ENCODE measurements at places on chromosomes 5 and 9.

DNA sequence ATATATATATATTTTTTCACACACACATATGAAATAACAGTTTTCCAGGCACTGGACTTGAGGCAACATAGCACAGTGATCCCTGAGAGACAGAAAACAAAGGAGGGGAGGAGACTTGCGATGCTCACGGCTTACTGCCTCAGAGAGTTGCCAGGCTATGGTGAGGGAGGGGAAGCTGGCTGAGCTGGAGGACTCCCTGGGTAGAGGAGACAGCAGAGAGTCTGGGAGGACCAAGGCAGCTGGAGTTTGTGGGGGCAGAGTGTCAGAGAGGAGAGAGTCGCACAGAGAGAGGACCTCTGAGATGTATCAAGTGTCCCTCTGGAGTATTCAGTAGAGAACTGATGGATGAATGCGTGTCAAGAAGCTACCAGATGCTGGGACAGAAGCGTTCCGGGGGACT, 23.1 kb upstream of the QSOX2 start:
- DNase-seq, result no peak

GRCh38 chr5:73005886-73006285, 50.0 kb downstream of the FCHO2 start:
- no peak for DNase-seq

GRCh38 chr5:139636207-139636792, 11.8 kb upstream of the CXXC5 start:
- DNase-seq, result no peak

DNA sequence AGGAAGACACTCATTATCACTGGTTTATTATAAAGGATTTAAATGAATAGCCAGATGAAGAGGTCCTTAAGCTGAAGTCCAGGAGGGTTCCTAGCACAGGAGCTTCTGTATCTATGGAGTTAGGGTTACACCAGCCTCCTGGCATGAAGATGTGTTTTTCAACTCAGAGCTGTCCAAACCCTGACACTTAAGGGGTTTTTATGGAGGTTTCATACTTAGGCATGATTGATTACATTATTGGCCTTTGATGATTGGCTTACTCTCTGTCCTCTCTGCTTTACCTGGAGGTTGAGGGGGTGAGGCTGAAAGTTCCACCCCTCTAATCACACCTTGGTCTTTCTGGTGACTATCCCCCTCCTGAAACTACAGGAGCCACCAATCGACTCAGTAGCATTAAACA, 84.9 kb upstream of the ZNF169 start:
- DNase-seq, result no peak

GRCh38 chr9:135229701-135230385, 142.4 kb downstream of the OLFM1 start:
- no peak for DNase-seq

GRCh38 chr9:70868661-70869652, 252.5 kb downstream of the TRPM3 start:
- no peak for DNase-seq

DNA sequence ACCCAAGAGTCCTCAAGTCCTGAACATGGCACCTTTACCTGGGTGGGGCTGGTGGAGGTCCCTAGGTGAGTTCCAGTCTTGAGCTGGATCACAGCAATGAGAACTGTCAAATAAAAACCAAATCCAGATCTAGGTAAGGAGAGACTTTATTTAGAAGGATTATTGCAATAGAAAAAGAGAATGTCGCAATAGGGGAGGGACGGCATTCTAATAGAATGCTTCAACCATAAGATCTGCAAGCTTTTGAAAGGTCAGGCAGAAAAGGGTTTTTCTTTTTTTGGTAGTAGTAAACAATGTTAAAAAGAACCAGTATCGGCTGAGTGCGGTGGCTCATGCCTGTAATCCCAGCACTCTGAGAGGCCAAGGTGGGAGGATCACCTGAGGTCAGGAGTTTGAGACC, 5.2 kb upstream of the GCNT1 start:
- no peak for DNase-seq

DNA sequence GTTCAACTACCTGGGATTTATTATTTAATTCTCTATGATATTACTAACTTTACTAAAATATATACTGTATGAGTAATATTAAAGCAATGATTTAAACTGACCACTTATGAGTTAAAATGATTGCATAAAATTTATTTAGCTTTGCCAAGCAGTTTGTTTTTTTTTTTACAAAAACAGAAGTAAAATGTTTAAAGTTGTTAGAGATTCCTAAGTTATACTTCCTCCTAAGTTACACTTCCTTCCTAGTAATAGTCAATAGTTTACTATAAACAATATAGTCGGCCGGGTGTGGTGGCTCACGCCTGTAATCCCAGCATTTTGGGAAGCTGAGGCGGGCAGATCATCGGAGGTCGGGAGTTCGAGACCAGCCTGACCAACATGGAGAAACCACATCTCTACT, 23.7 kb upstream of the LRRC19 start:
- no peak for DNase-seq

GRCh38 chr9:130938652-130939404, at the start of gene FIBCD1:
TSS of gene FIBCD1 (minus strand) at chr9:130939247. CDS start at chr9:130938607, 640 bp downstream.
- no peak for DNase-seq

DNA sequence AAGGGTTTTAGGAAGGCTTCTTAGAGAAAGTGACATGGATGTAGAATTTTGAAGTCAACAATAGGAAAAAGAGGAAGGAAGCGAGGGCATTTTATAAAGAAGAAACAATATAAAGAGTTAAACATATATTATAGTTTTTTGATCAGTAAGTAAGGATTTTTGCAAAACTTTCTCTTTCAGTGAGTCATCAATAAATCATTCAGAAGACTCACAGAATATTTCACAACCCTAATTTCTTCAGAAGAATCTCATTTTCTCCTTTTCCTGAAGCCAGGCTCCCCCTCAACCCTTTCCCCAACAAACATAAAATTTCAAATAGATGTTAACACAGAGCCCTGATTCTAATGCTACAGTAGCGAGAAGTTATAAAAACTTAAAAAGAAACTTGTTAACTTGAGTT, 4.3 kb upstream of the COX7C start:
- DNase-seq, result no peak

- no peak for DNase-seq
Observed at GRCh38 chr5:83472508-83473345, 1.2 kb downstream of the VCAN start.

DNA sequence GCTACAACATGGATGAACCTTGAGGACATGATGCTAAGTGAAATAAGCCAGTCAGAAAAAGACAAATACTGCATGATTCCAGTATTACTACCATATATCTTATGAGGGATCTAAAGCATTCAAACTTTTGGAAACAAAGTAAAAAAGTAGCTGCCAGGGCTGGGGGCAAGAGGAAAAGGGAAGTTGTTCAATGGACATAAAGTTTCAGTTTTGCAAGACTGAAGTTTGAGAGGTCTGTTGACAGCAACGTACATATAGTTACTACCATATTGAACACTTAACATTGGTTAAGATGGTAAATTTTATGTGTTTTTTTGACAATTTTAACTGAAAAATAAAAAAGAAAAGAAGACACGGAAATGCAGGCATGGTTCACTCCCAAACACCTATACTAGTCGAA, 77.6 kb downstream of the MAPKAP1 start:
- no peak for DNase-seq

DNA sequence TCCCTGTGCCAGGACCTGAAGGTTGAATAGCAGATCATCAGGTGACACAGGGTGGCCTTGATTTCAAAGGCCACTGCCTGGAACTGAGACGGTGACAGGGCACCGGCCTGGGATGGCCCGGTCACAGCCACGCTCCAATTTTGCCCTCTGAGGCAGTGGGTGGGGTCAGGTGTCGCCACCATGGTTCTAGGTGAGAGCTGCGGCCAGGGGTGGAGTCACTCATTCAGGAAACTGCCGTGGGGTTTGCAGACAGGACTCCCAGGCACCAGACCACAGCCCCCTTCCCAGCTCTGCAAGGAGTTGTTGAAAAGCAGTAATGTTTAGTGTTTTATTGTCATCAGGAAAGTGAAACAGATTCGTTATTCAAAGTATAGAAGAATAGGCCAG, 17.3 kb upstream of the RNU6ATAC start:
- no peak for DNase-seq

GRCh38 chr9:109401169-109401989, 80.5 kb upstream of the EPB41L4B start:
- peak; percentile 15 for DNase-seq

GRCh38 chr5:90866333-90866732, 307.7 kb downstream of the ADGRV1 start:
- no peak for DNase-seq

DNA sequence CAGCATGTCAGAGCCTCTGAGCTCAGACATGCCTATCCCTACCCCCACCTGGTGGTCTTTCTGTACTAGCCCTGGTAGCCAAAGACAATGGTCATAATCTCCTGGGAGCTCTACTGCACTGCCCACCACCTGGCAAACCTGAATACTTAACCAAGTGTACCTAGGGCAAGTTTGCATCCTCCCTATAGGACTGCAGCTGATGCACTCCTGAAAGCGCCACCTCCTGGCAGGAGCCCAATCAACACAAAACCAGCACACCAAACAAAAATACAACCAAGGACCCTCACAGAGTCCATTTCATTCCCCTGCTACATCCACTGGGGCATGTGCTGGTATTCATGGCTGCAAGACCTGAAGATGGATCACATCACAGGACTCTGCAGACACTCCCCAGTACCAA, 14.8 kb upstream of the FAM174A start:
- DNase-seq, result no peak

DNA sequence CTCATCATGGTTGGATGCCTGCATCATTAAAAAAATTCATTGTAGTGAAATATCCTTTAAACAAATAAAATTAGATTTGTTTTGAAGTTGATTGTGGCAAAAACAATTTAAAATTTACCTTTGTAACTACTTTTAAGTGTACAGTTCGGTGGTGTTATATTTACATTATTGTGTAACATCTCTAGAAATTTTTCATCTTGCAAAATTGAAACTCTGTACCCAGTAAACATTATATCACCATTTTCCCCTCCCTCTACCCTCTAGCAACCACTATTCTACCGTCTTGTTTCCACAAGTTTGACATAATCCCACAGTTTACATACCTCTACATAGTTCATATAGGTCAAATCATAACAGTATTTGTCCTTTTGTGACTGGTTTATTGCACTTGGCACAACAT, 2.0 kb upstream of the KIAA1958 start:
- no peak for DNase-seq

- DNase-seq, result no peak
Observed at GRCh38 chr9:73596321-73596720, 444.7 kb downstream of the ANXA1 start.

GRCh38 chr9:19918630-19919029, 129.8 kb upstream of the SLC24A2 start:
- DNase-seq, result no peak

DNA sequence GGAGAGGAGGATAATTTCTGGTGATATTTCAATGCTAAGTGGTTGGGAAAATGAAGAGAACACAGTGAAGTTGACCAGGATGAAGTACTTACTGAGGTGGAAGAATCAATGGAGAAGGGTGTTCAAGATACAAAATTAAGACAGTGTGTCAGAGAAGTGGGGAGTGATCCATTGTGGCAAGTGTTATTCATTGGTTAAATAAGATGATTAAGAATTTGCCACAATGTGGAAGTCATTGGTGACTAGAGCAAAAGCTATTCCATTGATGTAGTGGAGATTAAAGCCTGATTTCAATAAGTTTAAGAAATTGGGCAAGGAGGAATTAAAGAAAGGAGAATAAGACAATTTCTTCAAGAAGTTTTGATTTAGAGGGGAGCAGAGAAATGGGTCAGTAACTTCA, 118.9 kb downstream of the GHR start:
- no peak for DNase-seq

- DNase-seq, result no peak
Observed at GRCh38 chr5:127006744-127007143, 23.6 kb downstream of the MARCHF3 start.

GRCh38 chr5:111631328-111631727, 119.0 kb upstream of the STARD4 start:
- DNase-seq, result no peak

DNA sequence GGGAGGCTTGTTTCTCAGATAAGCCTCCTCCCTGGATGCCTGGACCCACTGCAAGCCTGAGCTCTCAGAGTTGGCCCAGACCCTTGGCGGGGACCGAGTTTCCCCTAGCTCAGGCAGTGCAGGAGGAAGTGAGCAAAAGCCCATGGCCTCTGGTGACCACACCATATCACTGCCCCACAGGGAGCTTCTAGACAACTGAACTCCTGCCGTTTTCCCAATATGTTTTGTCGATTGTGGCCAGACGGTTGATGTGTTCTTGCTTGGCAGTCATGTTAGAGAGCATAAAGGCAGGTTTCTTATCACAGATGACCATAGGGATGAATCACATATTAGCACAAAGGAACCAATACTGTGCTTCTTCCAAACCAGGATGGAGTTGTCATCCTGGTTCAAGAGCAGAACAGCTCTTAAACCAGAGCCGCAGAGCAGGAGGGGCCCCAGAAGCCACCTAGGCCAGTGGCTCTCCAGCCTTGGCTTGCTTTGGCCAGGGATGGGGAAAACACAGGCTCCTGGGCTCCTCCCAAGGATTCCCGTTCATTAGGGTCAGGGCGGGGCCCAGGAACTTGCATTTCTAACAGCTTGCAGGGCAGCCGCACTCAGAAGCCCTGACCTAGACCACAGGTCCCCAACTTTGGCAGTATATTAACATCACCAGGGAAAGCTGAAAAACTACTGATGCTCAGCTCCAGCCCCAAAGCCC, 113.1 kb upstream of the TBC1D2 start:
- DNase-seq, result no peak

- no peak for DNase-seq
Observed at GRCh38 chr9:77712533-77713130, 64.5 kb upstream of the GNA14 start.

GRCh38 chr5:72107901-72108201, 576 bp downstream of the MAP1B start:
- DNase-seq, result no peak

- no peak for DNase-seq
Observed at GRCh38 chr9:21555911-21556310, 73.8 kb upstream of the IFNE start.

DNA sequence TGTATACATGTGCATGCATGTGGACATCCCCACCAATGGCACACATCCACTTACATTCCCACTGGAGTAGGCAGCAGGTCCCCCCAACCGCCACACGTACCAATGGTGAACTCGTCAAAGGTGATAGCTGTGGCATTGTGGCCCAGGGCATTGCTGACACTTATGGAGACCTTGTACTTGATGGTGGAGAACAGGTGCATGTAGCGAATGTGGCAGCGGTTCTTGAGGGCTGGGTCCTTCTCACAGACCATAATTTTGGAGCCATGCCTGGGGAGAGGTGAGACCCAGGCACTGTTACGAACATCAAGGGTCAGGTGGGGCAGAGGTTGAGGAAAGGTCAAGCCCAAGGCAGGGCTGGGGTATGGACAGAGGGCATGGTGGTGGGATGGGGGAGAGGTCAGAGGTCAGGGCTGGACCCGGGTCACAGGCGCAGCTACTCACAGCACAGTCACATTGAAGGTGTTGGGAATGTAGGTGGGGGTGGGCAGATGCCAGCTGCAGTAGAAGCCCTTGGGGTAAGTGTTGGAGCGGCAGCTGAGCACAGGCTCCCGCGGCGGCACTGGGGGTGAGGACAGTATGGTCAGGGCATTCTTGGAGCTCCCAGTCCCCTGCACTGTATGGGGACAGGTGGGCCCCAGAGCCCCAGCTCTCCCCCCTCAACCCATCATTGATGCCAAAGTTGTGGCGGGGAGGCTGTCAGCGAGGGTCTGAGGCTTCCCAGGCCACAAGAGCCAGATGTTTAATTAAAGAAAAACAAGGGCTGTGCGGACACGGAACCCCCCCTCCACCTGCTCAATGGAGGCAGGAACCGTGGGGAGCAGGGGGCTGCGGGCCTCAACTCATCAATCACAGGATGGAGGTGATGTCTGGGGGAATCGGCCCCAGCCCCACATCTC, 31.9 kb downstream of the CNTFR start:
- no peak for DNase-seq

- DNase-seq, result no peak
Observed at GRCh38 chr5:34550247-34550646, 105.9 kb upstream of the RAI14 start.
